ENCODE measurements at places on chromosomes 3 and 15.

GRCh38 chr15:66096688-66097058 lies 156.9 kb downstream of the MEGF11 start:
- DNase-seq: peak; percentile 37

GRCh38 chr3:20878691-20879090 lies 692.7 kb upstream of the SGO1 start:
- DNase-seq: no peak

DNA sequence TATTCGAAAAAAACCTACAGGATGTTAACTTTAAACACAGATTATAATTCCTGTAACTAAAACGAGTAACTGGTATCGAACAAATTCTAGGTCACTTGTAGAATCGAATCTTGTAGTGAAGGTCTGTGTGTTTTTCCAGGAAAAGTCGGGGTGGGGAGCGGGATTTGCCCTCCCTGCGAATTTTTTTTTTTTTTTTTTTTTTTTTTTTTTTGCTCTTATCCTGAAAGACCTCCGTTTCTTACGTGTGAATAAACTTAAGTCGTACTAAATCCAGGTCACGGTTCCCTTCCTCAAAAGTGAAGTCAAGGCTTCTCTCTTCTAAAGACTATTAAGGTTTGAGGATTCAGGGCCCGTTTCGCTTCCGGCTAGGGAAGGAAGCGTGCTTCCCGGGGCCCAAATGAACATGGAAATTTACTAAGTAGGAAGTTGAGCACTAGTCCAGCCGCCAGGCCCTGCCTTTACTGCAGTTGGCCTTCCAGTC lies 770 bp downstream of the TBC1D5 start:
- DNase-seq: peak; percentile 82

DNA sequence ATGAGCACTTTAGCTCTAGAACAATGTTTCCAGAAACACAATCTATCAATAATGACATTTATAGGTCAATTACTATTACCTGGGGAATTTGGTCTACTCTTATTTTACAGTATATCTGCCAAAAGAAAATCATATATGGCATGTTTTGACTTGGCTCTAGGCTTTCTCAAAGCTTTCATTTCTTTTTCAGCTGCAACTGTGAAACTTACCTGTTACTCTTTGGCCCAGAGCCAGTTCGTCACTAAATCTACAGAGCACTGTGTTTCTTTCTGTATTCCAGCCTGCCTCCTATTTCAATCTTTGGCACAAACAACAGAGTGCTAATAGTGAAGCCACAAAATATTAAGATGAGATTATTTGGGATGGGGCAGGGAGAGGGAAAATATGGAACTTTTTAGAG lies 76.0 kb downstream of the P2RY1 start:
- no peak for DNase-seq

DNA sequence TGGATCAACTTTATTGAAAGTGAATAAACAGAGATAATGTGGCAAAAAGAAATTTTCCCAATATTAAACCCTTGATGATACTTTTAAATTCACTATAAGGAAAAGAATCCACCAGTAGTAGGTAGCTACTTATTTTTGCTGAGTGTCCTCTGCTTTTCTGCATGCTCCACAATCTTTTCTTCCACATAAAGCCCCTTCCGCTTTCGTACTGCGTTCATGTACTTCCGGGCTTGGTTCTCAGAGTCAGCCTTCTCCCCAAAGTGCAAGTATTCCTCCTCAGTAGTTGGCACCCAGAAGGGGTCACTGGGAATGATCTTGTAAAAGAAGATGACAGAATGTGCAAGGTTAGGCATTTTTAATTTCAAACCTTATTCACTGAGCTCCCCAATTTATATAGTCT lies 84.4 kb upstream of the MEX3B start:
- no peak for DNase-seq

DNA sequence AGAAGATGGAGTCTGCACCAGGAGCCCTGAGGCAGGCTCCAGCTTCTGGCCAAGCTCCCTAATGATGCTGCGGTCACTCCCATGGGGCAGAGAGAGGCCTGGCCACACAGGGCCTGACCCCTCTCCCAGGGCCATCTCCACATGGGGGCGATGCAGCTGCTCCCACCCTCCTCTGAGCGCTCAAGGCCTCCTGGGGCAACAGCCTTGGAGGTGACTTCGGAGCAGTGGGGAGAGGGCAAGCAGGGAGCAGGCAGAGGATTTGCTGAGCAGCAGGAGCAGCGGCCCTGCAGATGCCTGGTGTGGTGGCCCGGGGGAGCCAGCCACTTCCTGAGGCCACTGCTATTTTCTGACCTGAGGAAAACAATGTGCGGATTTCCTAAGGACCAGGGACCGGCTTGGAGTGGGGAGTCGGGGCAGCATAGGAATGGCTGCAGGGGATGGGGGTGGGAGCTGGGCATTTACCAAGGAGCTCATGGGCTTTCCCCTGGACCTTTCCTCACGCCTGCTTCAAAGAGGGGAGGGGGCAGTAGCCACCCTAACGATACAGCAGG lies 81.6 kb upstream of the RPL32 start:
- no peak for DNase-seq

DNA sequence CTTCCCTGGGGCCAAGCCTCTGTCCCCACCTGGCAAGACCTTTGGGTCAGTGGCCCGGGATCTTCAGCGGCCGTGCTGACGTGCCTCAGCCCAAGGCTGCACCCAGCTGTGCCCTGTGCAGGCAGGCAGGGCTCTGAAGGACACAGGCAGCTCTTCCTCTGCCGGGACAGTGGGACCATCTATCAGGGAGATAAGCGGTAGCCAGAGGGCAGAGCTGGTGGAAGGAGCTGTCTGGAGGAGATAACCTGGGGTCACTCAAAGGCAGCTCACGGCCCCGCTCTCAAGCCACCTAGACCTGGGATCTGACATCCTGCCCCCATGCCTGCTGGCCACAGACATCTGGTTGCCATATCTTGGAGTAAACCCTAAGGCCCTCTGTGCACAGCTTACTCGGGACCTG lies 27.3 kb downstream of the DUSP7 start:
- no peak for DNase-seq
